ENCODE measurements at places on chromosomes 16 and 17.

- no peak for DNase-seq
Observed at GRCh38 chr17:68455901-68456338, 1.4 kb downstream of the WIPI1 start.

GRCh38 chr16:83615141-83615952 lies 192.4 kb upstream of the HSBP1 start:
- no peak for DNase-seq

GRCh38 chr16:81707411-81708265 lies 71.5 kb upstream of the PLCG2 start:
- no peak for DNase-seq

DNA sequence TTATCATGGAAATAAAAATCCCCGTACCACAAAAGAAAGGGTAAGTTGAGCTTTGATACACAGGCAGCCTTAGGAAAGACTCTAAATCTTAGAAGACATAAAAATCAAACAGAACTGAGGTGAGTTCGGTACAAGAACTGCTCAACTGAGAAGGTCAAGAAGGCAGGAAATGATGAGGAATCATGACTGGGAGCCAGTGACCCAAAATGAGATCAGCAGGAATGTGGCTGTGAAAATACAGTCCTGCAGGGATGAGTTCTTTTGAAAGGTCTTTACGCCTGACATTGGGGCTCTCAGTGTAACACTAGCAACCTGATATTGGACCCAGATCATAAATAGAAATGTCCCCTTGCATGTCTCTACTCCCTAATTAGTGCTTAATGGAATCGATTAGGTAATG lies 56.3 kb upstream of the CDH11 start:
- no peak for DNase-seq

All from NCI-H187 (cell line).